ENCODE measurements at places on chromosomes 1 and 21.
A peak's percentile ranks its signal among the peaks of the same experiment; 100 is the strongest.

DNA sequence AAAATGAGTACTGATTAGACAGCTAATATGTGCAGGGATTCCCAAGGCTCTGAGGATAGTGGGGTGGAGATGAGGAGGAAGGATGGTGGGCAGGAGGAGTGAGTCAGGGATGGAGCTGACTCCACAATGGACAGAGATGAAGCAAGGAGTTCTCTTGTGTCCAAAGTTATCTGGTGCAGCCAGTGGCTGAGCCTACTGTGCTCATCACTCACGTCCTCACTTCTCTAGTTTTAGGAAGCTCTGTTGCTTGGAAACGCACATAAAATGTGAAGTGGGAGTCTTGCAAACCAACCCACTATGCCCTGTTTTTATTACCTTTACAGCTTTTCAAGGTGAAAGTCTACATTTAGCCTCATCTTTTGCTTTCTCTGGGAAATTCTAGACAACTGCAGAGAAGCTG is 36.5 kb upstream of the SAMD13 start:
- no peak for DNase-seq
- no peak overlapping the region for H3K27ac ChIP-seq
- no peaks in the 10 kb centered on the region for H3K36me3 ChIP-seq
- H3K4me3 ChIP-seq = no peak overlapping the region
- H3K27me3 ChIP-seq = no peaks in the 10 kb centered on the region
- H3K4me1 ChIP-seq = no peaks in the 10 kb centered on the region

DNA sequence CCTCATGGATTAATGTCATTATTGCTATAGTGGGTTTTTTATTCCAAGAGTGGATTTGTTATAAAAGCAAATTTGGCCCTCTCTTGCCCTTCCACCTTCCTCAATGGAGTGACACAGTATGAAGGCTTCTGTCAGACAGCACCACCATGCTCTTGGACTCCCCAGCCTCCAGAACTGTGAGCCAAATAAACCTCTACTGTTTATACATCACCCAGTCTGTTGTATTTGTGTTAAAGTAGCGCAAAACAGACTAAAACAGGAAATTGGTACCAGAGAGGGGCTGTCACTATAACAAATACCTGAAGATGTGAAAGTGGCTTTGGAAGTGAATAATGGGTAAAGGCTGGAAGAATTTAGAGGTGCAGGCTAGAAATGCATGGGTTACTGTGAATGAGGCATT is 38.0 kb upstream of the DMRTB1 start:
- DNase-seq = no peak
- no peaks in the 10 kb centered on the region for H3K36me3 ChIP-seq
- H3K27me3 ChIP-seq = no peaks in the 10 kb centered on the region
- H3K4me1 ChIP-seq = no peaks in the 10 kb centered on the region
- no peak overlapping the region for H3K4me3 ChIP-seq
- H3K27ac ChIP-seq = no peak overlapping the region

- peaks cover 8% of the 10 kb centered on the region for H3K4me1 ChIP-seq
- peak overlapping the region; percentile 32 for H3K4me3 ChIP-seq
- H3K27me3 ChIP-seq = no peaks in the 10 kb centered on the region
- no peaks in the 10 kb centered on the region for H3K36me3 ChIP-seq
- no peak for DNase-seq
Observed at GRCh38 chr1:11384170-11384554, 94.8 kb upstream of the DISP3 start.

DNA sequence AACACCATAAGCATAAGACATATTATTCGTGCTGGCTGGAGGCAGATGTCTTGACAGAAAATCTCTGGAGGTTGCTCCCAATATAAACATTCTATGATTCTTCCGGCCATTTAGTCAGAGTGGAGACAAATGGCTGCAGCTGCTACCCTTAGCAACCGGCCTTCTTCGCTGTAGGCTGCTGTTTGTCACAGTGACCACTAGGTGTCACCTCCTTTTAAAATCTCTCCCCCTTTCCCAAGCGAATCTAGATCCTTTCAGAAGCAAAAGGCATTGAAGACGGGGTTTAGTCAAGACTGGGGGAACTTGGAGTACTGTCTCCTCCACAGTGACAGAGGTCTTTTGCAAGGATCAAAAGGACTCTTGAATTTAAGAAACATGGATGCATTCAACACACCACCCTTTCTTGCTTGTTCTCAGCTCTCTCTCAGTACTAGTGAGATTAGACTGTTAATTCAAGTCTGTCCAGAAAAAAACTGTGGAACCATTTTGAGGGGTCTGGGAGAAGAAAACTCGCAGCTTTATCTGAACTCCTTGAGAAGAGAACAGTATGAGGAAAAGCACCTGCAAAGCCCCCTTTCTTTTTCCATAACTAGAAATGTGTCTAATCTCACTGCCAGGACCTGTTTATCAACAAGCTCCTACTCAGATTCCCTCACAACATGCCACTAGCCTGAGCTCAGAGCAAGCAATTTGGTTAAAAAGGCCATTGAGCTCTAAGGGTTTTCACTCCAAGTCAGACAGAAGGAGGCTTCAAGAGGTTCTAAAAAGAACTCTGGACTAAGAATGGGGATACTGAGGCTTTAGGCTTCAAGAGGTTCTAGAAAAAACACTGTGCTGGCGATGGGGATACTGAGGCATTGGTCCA is 408.3 kb upstream of the PLXNA2 start:
- no peak for DNase-seq
- no peaks in the 10 kb centered on the region for H3K36me3 ChIP-seq
- H3K27ac ChIP-seq = no peak overlapping the region
- H3K4me1 ChIP-seq = no peaks in the 10 kb centered on the region
- peaks cover 13% of the 10 kb centered on the region for H3K27me3 ChIP-seq
- no peak overlapping the region for H3K4me3 ChIP-seq

DNA sequence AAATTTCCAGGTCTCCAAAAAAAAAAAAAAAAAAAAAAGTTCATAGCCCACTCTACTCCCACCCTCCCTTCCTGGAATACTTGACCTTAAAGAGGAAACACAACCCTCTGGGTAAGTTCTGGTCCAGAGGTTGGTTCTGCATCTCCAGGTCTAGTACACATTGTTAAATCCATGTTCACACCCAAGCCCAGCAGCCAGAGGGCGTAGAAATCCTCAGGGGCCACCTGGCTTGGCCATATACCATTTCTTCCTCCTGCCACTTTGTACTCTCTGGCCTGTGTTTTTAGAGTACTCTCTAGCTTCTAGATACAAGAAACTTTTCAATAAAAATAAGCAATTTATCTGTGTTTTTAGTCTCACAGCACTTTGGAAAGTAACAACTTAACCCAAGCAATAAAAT is 89.3 kb downstream of the PHTF1 start:
- no peak overlapping the region for H3K27ac ChIP-seq
- H3K4me3 ChIP-seq = no peak overlapping the region
- no peaks in the 10 kb centered on the region for H3K27me3 ChIP-seq
- H3K4me1 ChIP-seq = no peaks in the 10 kb centered on the region
- no peaks in the 10 kb centered on the region for H3K36me3 ChIP-seq

GRCh38 chr1:21587602-21587953 is 78.4 kb downstream of the ALPL start:
- no peak overlapping the region for H3K27ac ChIP-seq
- no peaks in the 10 kb centered on the region for H3K27me3 ChIP-seq
- no peaks in the 10 kb centered on the region for H3K36me3 ChIP-seq
- no peaks in the 10 kb centered on the region for H3K4me1 ChIP-seq
- DNase-seq = no peak

- H3K27ac ChIP-seq = no peak overlapping the region
- H3K4me1 ChIP-seq = no peaks in the 10 kb centered on the region
- no peak overlapping the region for H3K4me3 ChIP-seq
- no peaks in the 10 kb centered on the region for H3K27me3 ChIP-seq
Observed at GRCh38 chr1:78176448-78176847, 130.7 kb downstream of the GIPC2 start.

- no peak overlapping the region for H3K27ac ChIP-seq
- H3K36me3 ChIP-seq = no peaks in the 10 kb centered on the region
- no peak for DNase-seq
Observed at GRCh38 chr1:207002724-207003146, 29.8 kb downstream of the C1orf116 start.

- no peak overlapping the region for H3K27ac ChIP-seq
- no peak overlapping the region for H3K4me3 ChIP-seq
- DNase-seq = no peak
- no peaks in the 10 kb centered on the region for H3K36me3 ChIP-seq
- no peaks in the 10 kb centered on the region for H3K27me3 ChIP-seq
Observed at GRCh38 chr1:56468518-56468917, 110.8 kb downstream of the PLPP3 start.

DNA sequence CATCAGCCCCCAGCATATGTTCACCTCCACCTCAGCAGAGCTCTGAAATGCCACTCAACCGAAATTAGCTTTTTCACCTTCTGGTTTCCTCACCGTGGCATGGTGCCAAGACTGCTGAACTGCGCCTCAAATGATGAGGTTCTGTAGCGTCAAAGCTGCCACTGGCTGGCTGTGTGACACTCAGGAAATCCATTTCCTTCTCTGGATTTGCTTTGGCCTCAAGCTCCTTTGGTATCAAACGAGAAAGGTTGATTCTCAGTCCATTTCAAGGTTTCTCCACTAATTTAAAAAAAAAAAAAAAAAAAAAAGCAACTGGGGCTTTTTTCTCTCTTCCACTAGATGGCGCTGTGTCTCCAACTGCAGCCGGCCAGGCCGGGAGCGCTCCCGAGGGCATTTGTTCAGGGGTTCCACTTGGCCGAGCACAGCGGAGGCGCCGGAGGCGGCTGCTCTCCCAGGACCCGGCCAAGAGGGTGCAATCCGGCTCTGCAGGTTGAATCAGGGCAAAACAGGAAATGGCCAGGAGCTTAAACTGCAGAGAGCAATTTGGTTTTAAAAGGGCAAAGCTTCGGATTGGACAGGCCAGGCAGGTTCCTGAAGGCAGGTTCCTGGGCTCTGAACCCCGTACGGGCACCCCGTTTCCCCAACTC is 26.5 kb upstream of the PLA2G2C start:
- peaks cover 4% of the 10 kb centered on the region for H3K4me1 ChIP-seq
- peak; percentile 63 for DNase-seq
- H3K27me3 ChIP-seq = no peaks in the 10 kb centered on the region
- no peaks in the 10 kb centered on the region for H3K36me3 ChIP-seq
- no peak overlapping the region for H3K27ac ChIP-seq

- H3K36me3 ChIP-seq = no peaks in the 10 kb centered on the region
- DNase-seq = no peak
- H3K27me3 ChIP-seq = no peaks in the 10 kb centered on the region
- no peak overlapping the region for H3K4me3 ChIP-seq
- no peak overlapping the region for H3K27ac ChIP-seq
- H3K4me1 ChIP-seq = no peaks in the 10 kb centered on the region
Observed at GRCh38 chr21:28111151-28111619, 881.5 kb downstream of the LTN1 start.

DNA sequence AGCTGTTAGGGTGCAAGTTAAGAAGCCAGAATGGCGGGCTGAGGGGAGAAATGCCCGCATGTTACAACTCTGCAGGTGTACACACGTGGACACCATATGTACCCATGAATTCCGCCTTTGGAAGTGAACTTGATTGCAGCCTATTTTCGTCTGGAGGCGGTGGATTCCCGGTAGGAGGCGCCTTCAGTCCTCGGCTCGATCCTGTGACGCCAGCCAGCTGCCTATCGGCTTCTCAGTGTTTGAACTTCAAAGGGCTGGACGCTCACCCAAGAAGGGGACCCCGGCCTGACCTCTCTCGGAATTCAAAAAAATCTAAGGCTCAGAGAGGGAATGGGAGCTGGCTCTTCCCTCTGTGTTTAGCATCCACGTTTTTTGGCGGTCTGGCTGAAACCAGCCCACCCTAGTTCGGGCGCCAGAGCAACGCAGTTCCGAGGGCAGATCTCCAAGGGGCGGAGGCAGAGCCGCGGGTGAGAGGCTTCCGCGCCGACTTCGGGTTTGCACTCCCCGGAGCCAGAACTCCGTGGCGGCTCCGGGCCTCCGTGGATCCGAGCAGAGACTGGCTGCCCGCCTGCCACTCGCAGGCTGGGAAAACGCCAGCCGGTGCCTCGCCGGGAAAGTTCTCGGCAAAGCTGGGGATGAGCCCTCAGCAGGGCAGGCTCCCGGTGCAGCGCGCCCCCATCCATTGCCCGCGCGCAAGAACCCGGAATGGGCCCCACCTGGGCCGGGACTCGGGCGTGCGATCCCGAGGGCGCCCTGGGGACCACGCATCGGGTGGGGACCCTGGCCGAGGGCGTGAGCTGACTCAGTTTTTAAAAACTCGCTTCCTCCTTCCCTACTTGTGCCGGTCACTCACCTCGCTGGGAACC is 996 bp upstream of the TMEM51 start:
- peaks cover 8% of the 10 kb centered on the region for H3K4me1 ChIP-seq
- peaks cover 5% of the 10 kb centered on the region for H3K27me3 ChIP-seq
- H3K36me3 ChIP-seq = no peaks in the 10 kb centered on the region
- DNase-seq = no peak

GRCh38 chr1:208004851-208005250 is 93.9 kb upstream of the CD34 start:
- H3K27me3 ChIP-seq = no peaks in the 10 kb centered on the region
- no peaks in the 10 kb centered on the region for H3K36me3 ChIP-seq
- no peak overlapping the region for H3K27ac ChIP-seq
- DNase-seq = no peak
- H3K4me1 ChIP-seq = no peaks in the 10 kb centered on the region
- no peak overlapping the region for H3K4me3 ChIP-seq

GRCh38 chr1:93729906-93730305 is 48.3 kb upstream of the BCAR3 start:
- no peak for DNase-seq
- no peaks in the 10 kb centered on the region for H3K27me3 ChIP-seq
- no peaks in the 10 kb centered on the region for H3K4me1 ChIP-seq
- no peak overlapping the region for H3K27ac ChIP-seq
- H3K4me3 ChIP-seq = no peak overlapping the region

DNA sequence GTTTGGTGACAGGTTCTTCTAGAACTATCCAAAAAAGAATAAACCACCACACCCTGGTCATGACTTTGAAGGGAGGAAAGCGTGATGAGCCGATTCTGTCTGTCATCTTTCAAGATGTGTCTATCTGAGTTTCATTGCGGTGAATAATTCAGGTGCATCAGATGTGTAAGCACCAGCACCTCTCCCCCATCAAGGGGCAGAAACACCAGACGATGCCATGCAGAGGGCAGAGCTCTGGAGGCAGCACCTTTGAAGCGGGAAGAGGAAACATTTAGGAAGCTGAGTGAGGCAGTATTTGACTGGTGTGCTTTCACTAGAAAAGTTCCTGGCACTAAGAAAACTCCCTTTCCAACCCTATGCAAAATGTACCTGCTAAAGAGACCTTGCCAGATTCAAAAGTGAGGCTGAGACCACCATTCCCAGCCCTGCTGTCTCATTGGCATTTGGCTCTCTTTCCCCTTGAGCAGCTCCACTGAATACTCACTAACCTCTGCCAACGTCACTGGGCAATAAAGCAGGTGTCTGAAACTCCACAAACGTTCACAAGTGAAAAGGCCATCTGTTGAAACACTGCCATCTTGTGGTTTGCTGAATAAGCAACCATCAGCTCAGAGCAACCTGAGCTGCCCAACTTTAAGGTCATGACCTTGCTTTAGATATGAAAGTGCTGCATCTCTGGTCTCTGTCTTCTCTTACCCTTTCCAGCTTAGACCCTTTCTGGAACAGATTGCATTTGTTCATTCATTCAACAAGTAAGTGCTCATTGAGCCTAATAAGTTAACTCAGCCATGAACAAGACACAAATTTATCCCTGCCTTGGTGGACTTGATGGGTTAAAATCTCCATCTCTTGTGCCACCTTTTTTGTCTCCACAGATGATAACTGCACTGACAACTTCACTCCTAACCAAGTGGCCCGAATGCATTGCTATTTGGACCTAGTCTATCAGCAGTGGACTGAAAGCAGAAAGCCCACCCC is 228.6 kb downstream of the PAPPA2 start:
- H3K4me1 ChIP-seq = no peaks in the 10 kb centered on the region
- no peak for DNase-seq
- no peak overlapping the region for H3K4me3 ChIP-seq
- H3K27ac ChIP-seq = no peak overlapping the region

- DNase-seq = no peak
- peaks cover 6% of the 10 kb centered on the region for H3K4me1 ChIP-seq
- H3K4me3 ChIP-seq = no peak overlapping the region
- H3K27me3 ChIP-seq = no peaks in the 10 kb centered on the region
- no peaks in the 10 kb centered on the region for H3K36me3 ChIP-seq
Observed at GRCh38 chr1:4648657-4649056, 5.8 kb upstream of the AJAP1 start.
